ENCODE measurements at places on chromosomes 5 and 9. TPM values are rescaled to one million over a fixed set of nuclear protein-coding genes. Genes with fewer than 3 reads are reported as not detected.

GARIN3 gene
- polyA plus RNA-seq, result not detected

ANKRD18B gene
- polyA plus RNA-seq, result 2.7 TPM

- no peak for DNase-seq
- H3K27me3 ChIP-seq, result peaks cover 7% of the 10 kb centered on the region
- H3K36me3 ChIP-seq, result no peaks in the 10 kb centered on the region
- no peak overlapping the region for H3K27ac ChIP-seq
Measured at GRCh38 chr5:7763621-7764072, 87.3 kb downstream of the CFAP90 start.

DNA sequence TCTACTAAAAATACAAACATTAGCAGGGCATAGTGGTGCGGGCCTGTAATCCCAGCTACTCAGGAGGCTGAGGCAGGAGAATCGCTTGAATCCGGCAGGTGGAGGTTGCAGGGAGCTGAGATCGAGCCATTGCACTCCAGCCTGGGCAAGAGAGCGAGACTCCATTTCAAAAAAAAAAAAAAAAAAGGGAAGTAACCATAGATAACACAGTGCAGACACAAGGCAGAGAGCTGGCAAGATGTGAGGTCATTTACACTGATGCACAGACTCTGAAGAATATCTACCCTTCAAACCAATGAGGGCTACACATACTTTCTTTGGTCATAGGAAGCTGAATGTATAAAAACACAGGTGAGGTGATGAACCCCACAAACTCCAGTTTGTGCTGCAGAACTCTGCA is 131.9 kb downstream of the DCP2 start:
- H3K4me1 ChIP-seq, result peaks cover 17% of the 10 kb centered on the region
- H3K4me3 ChIP-seq, result no peak overlapping the region
- H3K27ac ChIP-seq, result no peak overlapping the region
- H3K36me3 ChIP-seq, result no peaks in the 10 kb centered on the region
- no peak for DNase-seq
- H3K27me3 ChIP-seq, result no peaks in the 10 kb centered on the region

GRCh38 chr9:129469188-129469987 is 151.5 kb downstream of the C9orf50 start:
- H3K36me3 ChIP-seq, result no peaks in the 10 kb centered on the region
- no peaks in the 10 kb centered on the region for H3K27me3 ChIP-seq
- H3K4me1 ChIP-seq, result peaks cover 15% of the 10 kb centered on the region
- DNase-seq, result no peak
- no peak overlapping the region for H3K27ac ChIP-seq
- no peak overlapping the region for H3K4me3 ChIP-seq

DNA sequence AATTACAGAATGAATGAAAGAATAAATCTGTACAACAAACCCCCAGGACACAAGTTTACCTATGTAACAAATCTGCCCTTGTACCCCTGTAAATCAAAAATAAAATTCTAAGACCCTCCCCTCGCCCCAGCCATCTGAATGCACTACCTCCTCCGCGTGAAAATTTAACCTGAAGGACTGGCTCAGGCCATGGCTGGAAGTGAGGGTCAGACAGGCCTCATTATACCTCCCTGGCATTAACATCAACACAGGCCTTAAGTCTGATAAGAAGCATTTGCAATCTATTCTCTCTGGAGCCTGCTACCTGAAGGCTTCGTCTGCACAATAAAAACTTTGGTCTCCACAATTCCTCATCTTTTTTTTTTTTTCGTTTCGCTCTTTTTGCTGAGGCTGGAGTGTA is 48.7 kb upstream of the TTC39B start:
- H3K4me3 ChIP-seq, result no peak overlapping the region
- no peak overlapping the region for H3K27ac ChIP-seq
- H3K36me3 ChIP-seq, result no peaks in the 10 kb centered on the region
- H3K27me3 ChIP-seq, result no peaks in the 10 kb centered on the region
- H3K4me1 ChIP-seq, result no peaks in the 10 kb centered on the region
- DNase-seq, result no peak

- H3K4me1 ChIP-seq, result no peaks in the 10 kb centered on the region
- peaks cover 78% of the 10 kb centered on the region for H3K27me3 ChIP-seq
- DNase-seq, result peak; percentile 30
- no peak overlapping the region for H3K27ac ChIP-seq
- no peaks in the 10 kb centered on the region for H3K36me3 ChIP-seq
Measured at GRCh38 chr5:181121675-181122561, 9.1 kb downstream of the OR2V1 start.

GRCh38 chr5:146032911-146033310 is 72.5 kb downstream of the PLAC8L1 start:
- no peaks in the 10 kb centered on the region for H3K27me3 ChIP-seq
- no peaks in the 10 kb centered on the region for H3K36me3 ChIP-seq
- H3K4me3 ChIP-seq, result no peak overlapping the region
- peaks cover 3% of the 10 kb centered on the region for H3K4me1 ChIP-seq

DNA sequence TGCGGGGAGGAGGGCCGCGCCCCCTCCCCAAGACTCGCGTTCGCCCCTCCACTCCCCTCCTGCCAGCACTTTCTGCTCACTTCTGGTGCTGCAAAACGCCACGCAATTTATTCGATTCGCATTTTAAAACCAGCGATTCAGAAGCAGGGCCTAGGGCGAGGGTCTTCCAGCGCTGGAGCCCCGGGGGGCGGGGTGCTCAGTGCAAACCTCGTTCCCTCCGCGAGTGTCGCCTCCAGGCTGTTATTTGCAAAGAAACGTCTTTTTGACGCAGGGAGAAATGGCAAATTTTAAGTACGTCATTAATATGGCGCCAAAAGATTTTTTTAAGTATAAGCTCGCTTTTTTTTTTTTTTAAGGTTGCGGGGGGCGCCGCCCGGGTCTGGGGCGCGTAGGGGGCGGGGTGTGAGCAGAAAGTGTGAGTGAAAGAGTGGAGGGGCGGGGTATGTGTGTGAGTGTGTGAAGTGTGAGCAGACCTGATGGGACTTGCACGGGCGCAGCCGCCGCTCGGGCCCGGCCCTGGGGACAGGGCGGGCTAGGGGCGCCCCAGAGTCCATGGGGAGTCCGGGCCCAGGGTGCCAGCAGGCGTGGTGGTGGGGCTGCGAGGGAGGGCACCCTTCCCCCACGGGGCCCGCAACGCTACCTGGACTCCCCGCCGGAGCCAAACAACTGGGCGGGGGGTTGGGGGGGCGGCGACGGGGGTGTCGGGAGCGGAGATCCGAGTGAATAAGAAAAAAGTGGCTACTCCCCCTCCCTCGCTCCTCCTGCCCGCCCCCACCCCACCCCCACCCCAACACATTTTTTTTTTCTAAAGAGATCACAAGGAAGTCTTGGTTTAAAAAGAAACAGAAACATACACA is at the start of gene JADE2:
JADE2 (plus strand) TSS at position 845 of the 857 bp plus-strand sequence. CDS start 10,188 bp downstream, outside the sequence.
- H3K4me3 ChIP-seq, result peak within 1 kb of the TSS; percentile 90
- peaks cover 10% of the 10 kb centered on the region for H3K4me1 ChIP-seq
- peak; percentile 86 for DNase-seq
- H3K27me3 ChIP-seq, result no peaks in the 10 kb centered on the region
- peak within 1 kb of the TSS; percentile 98 for H3K27ac ChIP-seq
- no peaks in the 10 kb centered on the region for H3K36me3 ChIP-seq

DNA sequence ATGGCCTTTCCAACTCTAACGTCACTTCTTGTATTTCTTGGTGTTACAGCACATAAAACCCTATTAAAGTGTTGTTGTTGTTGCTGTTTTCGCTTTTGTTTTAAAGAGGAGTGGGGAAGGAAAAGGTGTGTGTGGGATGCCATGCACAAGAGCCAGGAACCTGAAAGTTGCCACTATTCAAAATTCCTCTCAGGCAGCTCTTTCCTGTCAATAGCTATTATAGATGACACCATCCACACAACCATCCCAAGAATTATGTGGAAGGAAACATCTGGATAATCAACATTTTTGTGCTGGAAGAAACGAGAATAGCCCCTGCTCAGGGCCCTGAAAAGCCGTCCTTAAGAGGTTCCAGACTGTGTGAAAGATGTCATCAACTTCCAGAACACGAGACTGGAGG is 79.3 kb downstream of the SHB start:
- peaks cover 44% of the 10 kb centered on the region for H3K4me1 ChIP-seq
- H3K27ac ChIP-seq, result no peak overlapping the region
- peaks cover 7% of the 10 kb centered on the region for H3K36me3 ChIP-seq
- no peaks in the 10 kb centered on the region for H3K27me3 ChIP-seq
